ENCODE measurements at places on chromosomes 7 and 10. TPM values are rescaled to one million over a fixed set of nuclear protein-coding genes. Genes with fewer than 3 reads are reported as not detected.

DNA sequence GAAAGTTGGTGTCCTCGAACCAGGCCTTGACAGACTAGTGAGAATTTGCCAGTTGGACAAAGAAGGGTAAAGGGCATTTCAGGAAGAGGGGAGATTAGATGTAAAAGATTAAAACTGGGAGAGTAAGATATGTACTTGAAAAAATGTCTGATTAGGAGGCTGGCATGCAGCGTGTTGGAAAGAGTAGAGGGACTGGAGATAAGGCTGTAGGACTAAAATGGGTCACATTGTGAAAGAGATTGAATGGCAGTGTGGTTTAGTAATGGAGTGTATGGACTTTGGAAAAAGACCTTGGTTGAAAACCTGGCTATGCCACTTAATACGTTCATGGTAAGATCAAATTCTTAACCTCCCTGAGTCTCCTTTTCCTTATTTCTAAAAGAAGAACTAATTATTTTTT lies 14.1 kb downstream of the CREM start:
- H3K27me3 ChIP-seq: no peaks in the 10 kb centered on the region
- no peaks in the 10 kb centered on the region for H3K36me3 ChIP-seq
- peaks cover 11% of the 10 kb centered on the region for H3K4me1 ChIP-seq
- no peak overlapping the region for H3K27ac ChIP-seq
- DNase-seq: no peak
- no peak overlapping the region for H3K4me3 ChIP-seq

- no peaks in the 10 kb centered on the region for H3K4me1 ChIP-seq
- H3K27me3 ChIP-seq: no peaks in the 10 kb centered on the region
- no peaks in the 10 kb centered on the region for H3K36me3 ChIP-seq
- H3K4me3 ChIP-seq: no peak overlapping the region
- no peak overlapping the region for H3K27ac ChIP-seq
Measured at GRCh38 chr7:4241791-4242190, 440.3 kb upstream of the FOXK1 start.

Gene CAPZA2
- 96.5 TPM for total RNA-seq

DNA sequence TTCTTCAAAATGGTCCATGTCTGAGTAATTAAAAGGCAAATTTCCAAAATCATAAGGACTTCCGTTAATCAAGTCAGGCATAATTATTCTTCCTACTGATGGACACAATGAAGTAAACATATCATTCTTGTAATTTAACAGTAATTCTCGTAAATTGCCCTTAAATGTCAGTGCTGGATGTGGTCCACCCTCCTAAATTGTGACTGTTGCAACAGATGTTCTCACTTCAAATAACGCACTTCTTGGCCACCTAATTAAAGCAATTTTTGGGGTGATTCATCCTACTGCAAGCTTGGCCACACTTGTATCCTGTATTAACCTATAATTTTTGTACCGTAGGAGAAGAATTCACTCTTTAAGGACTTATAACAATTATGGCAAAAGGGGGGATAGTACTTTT lies 1.9 kb downstream of the COL1A2 start:
- no peaks in the 10 kb centered on the region for H3K36me3 ChIP-seq
- H3K27me3 ChIP-seq: peaks cover 19% of the 10 kb centered on the region
- no peak for DNase-seq
- H3K27ac ChIP-seq: no peak overlapping the region
- peaks cover 12% of the 10 kb centered on the region for H3K4me1 ChIP-seq
- H3K4me3 ChIP-seq: no peak overlapping the region

DNA sequence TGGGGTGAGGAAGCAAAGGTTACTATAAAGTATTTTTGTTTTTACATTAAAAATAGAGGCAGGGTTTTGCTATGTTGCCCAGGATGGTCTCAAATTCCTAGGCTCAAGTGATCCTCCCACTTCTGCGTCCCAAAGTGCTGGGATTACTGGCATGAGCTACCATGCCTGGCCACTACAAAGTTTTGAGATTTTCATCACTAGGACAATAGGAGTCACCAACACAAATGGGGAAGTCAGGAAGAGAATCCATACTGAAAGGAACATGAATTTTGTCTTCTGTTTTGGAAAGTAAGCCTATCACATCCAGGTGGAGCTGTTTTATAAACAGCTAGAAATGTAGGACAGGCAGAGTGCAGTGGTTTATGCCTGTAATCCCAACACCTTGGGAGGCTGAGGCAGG lies 20.0 kb upstream of the CAPZA2 start:
- H3K36me3 ChIP-seq: no peaks in the 10 kb centered on the region
- no peak overlapping the region for H3K27ac ChIP-seq
- H3K27me3 ChIP-seq: peaks cover 4% of the 10 kb centered on the region
- no peak for DNase-seq
- no peak overlapping the region for H3K4me3 ChIP-seq
- peaks cover 5% of the 10 kb centered on the region for H3K4me1 ChIP-seq

GRCh38 chr7:108054537-108054936 lies 51.6 kb upstream of the LAMB1 start:
- H3K4me1 ChIP-seq: no peaks in the 10 kb centered on the region
- H3K4me3 ChIP-seq: no peak overlapping the region
- H3K27ac ChIP-seq: no peak overlapping the region
- H3K36me3 ChIP-seq: no peaks in the 10 kb centered on the region

DNA sequence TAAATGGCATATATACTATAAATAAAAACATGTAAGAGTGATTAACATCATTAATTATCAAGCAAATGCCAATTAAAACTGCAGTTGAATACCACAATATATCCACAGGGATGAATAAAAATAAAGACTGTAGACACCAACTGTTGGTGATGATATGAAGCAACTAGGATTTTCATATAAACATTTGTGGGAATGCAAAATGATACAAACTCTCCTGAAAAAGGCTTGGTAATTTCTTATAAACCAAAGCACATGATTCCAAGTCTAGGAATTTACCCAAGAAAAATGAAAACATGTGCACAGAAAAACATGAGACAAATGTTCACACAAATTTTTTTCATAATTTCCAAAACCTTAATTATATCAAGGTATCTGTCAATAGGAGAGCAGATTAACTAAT lies 448.1 kb downstream of the ETV1 start:
- no peak overlapping the region for H3K4me3 ChIP-seq
- no peaks in the 10 kb centered on the region for H3K4me1 ChIP-seq
- no peaks in the 10 kb centered on the region for H3K36me3 ChIP-seq
- H3K27me3 ChIP-seq: no peaks in the 10 kb centered on the region
- DNase-seq: no peak

DNA sequence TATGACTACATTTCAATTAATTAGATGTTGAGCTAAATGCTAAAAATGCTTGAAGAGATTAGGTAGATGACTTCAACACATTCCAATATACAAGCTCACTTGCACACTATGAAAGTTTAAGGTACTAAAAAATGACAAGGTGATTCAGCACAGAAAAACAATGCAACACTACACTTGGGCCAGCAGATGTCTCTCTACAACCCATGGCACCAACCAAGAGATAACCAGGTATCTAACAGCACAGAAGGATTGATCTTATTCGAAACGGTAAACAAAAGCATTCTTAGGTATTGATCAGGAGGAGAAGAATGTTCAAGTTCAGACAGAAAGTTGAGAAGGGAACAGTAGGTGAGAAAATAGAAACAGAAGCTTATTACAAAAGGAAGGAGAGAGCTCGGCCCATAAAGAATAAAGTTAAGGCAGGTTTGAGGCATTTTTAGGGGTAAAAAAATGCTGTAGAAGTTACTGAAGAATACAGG lies 248.2 kb upstream of the KLF14 start:
- no peaks in the 10 kb centered on the region for H3K27me3 ChIP-seq
- peaks cover 55% of the 10 kb centered on the region for H3K4me1 ChIP-seq
- peak overlapping the region; percentile 1 for H3K27ac ChIP-seq
- peak; percentile 77 for DNase-seq
- H3K4me3 ChIP-seq: peak overlapping the region; percentile 10

DNA sequence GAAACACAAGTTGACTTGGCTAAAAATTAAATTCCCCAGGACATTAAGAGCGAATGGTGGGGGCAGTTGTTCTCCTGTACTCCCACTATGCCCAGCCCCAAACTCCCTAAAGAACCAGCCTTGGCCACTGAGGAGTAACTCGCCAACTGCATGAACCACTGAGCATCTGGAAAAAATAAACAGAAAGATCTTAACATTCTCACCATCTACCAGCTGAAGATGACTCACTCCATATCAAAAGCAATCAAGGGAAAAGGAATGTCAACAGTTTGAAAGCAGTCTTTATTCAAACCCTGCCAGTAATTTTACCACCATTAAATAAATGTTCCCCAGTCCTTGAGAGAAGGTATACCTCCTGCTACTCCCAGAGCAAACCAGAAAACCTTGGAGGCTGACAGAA lies 45.4 kb downstream of the CTTNBP2 start:
- H3K4me3 ChIP-seq: no peak overlapping the region
- no peaks in the 10 kb centered on the region for H3K36me3 ChIP-seq
- H3K27ac ChIP-seq: no peak overlapping the region
- no peaks in the 10 kb centered on the region for H3K4me1 ChIP-seq
